ENCODE measurements at places on chromosomes 3 and 15.

GRCh38 chr3:73459711-73460110 lies 165.0 kb downstream of the PDZRN3 start:
- no peaks in the 10 kb centered on the region for H3K27me3 ChIP-seq
- no peak overlapping the region for H3K27ac ChIP-seq
- H3K36me3 ChIP-seq = no peaks in the 10 kb centered on the region
- no peak for DNase-seq
- no peak overlapping the region for H3K4me3 ChIP-seq

DNA sequence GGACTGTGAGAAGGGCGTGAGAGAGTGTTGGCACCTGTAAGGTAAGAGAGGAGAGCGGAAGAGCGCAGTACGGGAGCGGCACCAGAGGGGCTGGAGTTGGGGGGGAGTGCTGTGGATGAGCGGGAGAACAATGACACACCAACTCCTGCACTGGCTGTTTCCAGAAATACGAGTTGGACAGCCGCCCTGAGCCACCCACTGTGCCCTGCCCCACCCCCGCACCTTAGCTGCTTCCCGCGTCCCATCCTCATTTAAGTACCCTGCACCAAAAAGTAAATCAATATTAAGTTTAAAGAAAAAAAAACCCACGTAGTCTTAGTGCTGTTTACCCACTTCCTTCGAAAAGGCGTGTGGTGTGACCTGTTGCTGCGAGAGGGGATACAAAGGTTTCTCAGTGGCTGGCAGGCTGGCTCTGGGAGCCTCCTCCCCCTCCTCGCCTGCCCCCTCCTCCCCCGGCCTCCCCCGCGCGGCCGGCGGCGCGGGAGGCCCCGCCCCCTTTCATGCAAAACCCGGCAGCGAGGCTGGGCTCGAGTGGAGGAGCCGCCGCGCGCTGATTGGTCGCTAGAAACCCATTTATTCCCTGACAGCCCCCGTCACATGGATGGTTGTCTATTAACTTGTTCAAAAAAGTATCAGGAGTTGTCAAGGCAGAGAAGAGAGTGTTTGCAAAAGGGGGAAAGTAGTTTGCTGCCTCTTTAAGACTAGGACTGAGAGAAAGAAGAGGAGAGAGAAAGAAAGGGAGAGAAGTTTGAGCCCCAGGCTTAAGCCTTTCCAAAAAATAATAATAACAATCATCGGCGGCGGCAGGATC lies at the start of gene SOX2:
SOX2 (plus strand) TSS at position 601 of the 811 bp plus-strand sequence. CDS start 436 bp downstream, outside the sequence.
- H3K36me3 ChIP-seq = no peaks in the 10 kb centered on the region
- DNase-seq = peak; percentile 88
- H3K4me1 ChIP-seq = peaks cover 15% of the 10 kb centered on the region
- H3K4me3 ChIP-seq = no peak within 1 kb of the TSS
- H3K27me3 ChIP-seq = peaks cover 79% of the 10 kb centered on the region

DNA sequence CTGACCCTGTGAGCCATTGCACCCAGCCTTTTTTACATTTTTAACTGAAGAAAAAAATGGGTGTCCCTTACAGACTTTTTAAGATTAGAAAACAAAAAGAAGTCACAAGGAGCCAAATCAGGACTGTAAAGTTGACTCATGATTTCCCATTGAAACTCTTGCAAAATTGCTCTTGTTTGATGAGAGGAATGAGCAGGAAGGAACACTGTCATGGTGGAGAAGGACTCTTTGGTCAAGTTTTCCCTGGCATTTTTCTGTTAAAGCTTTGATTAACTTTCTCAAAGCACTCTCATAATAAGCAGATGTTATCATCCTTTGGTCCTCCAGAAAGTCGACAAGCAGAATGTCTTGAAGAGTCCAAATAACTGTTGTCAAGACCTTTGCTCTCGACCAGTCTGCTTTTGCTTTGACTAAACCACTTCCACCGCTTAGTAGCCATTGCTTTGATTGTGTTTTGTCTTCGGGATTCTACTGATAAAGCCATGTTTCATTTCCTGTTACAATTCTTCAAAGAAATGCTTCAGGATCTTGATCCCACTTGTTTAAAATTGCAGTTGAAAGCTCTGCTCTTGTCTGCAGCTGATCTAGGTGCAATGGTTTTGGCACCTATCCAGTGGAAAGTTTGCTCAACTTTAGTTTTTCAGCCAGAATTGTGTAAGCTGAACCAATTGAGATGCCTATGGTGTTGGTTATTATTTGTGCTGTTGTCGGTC lies 369.4 kb downstream of the MAGI1 start:
- no peaks in the 10 kb centered on the region for H3K36me3 ChIP-seq
- no peak overlapping the region for H3K4me3 ChIP-seq
- DNase-seq = no peak

- no peak for DNase-seq
- no peaks in the 10 kb centered on the region for H3K4me1 ChIP-seq
- H3K27me3 ChIP-seq = no peaks in the 10 kb centered on the region
- H3K27ac ChIP-seq = no peak overlapping the region
- peaks cover 2% of the 10 kb centered on the region for H3K36me3 ChIP-seq
- no peak overlapping the region for H3K4me3 ChIP-seq
Observed at GRCh38 chr3:71564361-71564760, 19.2 kb downstream of the FOXP1 start.

GRCh38 chr3:153885359-153885758 lies 235.8 kb upstream of the ARHGEF26 start:
- DNase-seq = no peak
- no peaks in the 10 kb centered on the region for H3K4me1 ChIP-seq
- no peaks in the 10 kb centered on the region for H3K36me3 ChIP-seq
- H3K27ac ChIP-seq = no peak overlapping the region
- H3K27me3 ChIP-seq = no peaks in the 10 kb centered on the region

- H3K4me3 ChIP-seq = peak overlapping the region; percentile 83
- no peaks in the 10 kb centered on the region for H3K27me3 ChIP-seq
- peak; percentile 42 for DNase-seq
- peak overlapping the region; percentile 97 for H3K27ac ChIP-seq
Observed at GRCh38 chr15:55319537-55320237, 665 bp downstream of the PIGB start.
